ENCODE measurements at places on chromosomes 3 and 15.

- no peak for DNase-seq
Measured at GRCh38 chr3:127417709-127418559, 130.1 kb upstream of the PRR20G start.

DNA sequence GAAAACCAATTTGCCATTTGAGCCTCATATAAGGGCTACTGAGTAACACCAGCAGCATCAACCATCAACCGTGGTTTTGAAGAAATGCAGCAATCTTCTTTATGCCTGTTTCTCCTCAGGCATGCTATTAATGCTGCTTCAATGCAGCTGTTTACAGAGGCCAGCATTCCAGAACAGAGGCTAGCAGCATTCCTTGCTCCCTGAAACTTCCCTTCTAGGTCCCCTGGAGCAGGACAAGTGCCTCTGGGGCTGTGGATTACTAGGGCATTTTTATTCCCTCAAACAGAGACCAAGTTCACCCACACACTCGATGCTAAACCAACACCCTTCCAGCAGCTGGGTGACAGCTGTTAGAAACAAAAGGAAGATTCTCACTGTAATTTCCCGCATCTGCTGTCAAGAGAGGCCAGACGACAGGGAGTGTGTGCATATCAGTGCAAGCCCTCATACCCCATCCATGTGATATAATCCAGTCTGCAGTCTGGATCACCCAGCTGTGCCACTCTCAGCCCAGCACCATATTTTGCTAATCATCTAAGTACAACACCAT is 57.5 kb downstream of the HOMER2 start:
- DNase-seq, result no peak

- DNase-seq, result no peak
Measured at GRCh38 chr3:125121246-125122010, 65.6 kb upstream of the HEG1 start.

DNA sequence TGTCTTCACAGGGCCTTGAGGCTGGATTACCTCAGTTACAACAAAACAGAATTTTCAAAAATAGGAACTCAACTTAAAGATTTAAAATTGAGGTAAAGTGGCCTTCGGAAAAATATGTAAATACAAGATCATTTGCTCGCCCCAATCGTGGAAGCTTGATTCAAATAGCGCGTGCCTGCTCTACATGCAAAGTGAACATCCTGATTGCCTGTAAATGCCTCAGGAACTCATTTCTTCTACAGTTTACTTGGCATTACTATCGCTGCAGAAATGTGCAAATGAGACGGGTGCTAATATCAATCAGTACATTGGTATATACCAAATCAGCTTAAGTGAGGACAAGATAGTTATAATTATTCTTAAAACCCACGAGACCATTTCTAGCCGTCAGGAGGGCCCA is 159.2 kb downstream of the XXYLT1 start:
- no peak for DNase-seq

DNA sequence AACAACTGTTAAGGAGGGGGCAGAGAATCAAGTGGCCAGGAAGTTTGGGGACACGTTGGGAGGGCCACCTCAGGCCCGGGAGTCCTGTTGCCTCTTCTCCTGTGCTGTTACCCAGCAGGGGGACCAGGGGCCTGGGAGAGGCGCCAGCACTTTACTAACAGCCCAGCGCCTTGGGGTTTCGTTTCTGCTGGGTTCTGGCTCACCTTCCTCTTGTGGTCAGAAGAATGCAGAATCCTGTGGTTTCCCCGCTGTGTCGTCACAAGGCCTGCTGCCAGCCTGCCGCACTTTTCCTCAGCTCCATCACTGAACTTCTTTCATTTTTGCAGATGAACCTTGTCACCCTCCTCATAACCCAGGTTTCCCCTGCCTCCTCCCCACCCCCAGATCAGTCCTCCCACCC is 67.7 kb downstream of the SLC30A4 start:
- DNase-seq, result peak; percentile 23

DNA sequence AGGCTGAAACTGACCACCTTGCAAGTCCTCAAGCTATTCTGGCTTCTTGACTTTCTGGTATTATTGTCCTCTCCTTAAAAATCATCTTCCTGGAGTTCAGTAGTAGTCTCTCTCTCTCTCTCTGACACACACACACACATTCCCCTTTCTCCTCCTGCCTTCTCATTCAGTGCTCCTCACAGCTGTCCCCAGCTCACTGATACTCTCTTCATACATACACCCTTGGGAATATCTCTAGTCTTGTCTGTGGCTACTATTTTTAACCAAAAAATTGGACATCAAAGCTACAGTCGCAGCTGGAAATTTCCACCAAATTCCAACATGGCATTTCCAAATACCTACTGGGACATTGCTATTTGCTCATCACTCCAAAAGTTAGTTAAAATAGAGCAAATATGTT is 178.9 kb downstream of the ECT2 start:
- DNase-seq, result no peak

- DNase-seq, result no peak
Measured at GRCh38 chr3:37661615-37662306, 199.9 kb upstream of the CTDSPL start.

DNA sequence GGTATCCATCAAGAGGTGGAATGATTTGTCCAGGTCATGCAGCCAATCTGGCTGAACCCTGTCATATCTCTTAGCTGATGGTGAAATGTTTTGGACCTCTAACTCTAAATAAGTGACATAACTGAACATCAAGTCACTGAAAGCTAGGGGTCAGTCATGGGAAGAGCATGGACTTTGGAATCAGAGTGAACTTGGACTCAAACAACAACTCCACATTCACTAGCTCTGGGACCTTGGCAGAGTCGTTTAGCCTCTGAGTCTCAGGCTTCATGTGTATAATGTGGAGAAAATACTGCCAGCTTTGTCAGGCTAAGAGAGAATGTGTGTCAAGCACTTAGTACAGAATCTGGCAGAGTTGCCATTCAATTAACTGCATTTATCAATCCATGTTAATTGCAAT is 557.8 kb upstream of the CFAP20DC start:
- no peak for DNase-seq

DNA sequence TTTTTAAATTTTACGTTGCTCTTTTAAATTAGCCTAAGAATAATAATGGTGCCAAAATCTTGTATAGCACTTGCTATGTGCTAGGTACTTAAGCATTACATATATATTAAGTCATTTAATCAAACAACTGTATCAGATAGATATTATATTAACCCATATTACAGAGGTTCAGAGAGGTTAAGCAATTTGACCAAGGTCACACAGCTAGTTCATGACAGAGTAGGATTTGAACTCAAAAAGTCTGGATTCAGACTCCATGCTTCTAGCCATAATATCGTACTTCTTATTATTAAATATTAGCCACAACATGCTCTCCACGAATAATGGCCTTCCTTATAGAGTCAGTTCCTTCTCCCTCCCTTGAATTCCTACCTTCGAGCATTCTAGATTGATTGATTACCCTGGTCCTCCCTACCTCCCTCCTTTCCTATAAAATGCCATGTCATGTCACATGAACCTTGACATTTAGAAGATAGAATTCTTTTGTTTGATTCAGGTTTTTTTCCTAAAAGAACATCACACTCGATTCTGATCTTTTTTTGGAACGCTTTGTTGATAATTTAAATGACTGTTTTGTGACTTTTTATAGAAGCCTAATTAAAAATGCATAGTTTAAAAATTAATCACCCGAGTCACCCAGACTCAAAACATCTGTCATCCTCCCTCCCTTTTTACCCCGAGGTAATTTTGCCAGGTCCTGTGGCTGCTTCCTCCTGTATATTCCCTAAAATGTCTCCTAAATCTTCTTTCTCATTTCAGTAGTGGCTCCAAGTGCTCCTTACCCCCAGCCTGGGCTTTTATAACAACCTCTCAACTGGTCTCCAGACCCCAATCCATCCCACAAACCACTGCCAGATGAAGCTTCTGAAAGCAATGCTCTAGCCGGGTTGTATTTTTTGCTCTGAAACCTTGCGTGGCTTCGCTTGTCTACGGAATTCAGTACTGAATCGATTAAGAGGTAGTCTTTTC is 8.5 kb upstream of the PSMD6 start:
- no peak for DNase-seq

DNA sequence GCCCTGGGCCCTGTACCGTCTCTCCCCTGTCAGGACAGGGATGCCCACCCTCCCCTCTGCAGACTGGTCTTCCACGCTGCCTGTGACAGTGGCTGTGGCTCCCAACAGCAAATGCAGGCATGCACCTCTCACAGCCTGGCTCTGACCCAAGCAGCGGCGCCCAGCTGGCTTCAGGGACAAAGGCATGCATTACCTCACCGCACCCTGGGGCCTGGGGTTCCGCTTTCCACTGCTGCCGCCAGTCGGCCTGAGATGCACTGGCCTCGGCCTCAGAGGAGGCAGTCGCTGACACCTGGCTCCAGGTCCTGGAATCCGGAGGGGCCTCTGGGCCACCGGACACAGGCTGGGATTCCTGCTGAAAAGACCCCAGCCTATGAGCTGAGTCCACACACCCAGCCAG is 70.3 kb downstream of the SCN5A start:
- no peak for DNase-seq

GRCh38 chr3:189308608-189309007 is 136.8 kb downstream of the TPRG1 start:
- DNase-seq, result no peak

DNA sequence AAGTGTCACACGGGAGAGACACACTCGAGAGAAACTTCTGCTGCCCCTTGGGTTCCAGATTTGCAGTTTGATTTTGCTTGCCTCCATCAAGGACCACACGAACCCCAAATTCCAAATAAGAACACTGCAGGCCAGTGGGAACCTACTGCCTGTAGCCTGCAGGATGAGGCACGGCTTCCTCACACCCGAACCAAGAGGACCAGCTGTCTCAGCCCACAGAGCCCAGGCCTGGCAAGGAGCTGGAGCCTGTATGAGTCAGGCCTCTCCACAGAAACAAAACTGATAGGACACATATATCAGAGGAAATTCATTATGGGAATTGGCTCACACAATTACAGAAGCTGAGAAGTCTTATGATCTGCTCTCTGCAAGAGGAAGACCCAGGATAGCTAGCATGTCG is 188.1 kb upstream of the NSMCE3 start:
- no peak for DNase-seq

DNA sequence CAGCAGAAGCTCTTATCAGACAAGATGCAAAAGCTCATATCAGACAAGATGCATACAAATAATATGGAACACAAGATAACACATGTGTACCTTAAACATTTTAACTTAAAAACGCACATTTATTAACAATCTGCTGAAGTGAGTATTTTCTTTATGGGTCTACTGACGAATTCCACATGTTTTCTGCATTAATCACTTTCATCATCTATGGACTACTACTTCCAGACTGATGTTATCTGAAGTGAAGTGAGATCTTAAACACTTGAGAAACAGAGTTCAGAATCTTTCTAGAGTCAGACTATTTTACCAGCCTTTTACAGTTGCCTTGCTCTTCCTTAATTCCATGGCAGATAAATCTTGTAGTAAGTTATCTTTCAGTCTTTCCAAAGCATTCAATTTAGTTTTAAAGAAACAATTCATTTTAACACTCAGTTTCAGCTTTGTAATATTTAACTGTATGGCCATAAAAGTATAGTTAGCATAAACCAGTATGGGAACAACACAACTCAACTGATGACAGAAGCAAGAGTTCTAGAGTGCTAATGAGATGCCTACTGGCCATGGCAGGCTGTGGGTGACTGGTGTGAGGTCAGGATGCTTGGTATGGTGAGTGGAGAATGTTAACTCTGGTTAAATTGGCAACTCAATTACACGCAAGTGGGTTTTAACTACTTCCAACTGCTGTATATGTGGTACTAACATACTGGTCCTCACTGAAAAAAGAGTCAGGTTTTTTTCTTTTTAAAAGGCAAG is 9.8 kb downstream of the CMTM6 start:
- no peak for DNase-seq

DNA sequence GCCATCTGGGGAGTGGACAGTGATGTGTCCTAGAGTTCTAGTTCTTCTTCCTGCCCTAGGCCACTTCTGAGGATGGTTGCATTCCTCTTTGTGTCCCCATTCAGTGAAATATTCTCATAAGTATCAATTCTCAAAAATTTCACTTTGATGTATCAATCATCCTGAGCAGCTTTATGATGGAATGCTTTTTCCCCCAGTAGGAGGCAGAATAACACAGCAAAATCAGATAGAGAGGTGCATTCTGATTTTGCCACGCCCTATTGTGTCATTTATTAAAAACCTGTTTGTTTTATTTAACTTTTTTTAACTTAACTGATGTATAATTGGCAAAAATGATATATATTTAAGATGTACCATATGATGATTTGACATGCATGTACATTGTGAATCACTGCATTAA is 656.0 kb upstream of the GRM7 start:
- no peak for DNase-seq

DNA sequence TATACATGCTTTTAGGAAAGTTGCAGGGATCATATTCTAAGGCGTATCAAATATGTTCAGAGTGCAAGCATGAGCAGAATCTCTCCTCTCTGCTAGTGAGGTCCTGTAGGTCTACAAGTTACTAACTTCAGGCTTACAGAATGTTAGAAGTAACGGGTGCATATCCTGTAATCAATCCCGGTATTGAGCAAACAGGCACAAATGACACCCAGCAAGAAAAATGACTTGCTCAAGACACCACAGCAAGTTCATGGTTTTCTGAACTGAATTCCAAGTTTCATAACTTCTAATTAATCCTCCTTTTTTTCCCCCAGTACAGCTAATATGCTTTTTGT is 353.9 kb upstream of the TPRG1 start:
- DNase-seq, result no peak

DNA sequence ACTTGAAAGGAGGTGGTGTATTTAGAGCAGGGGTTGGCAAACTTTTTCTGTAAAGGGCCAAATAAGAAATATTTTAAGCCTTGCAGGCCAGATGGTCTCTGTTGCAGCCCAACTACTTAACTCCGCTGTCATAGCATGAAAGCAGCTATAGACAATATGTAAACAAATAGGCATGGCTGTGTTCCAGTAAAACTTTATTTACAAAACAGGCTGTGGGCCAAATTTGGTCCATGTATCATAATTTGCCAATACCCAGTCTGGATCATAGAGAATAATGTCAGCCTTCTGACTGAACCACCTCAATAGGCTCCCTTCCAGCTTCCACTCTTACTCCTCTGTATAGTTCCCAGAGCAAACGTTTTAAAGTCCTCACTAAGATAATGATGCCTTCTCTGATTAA is 638.8 kb upstream of the CFAP20DC start:
- DNase-seq, result no peak

DNA sequence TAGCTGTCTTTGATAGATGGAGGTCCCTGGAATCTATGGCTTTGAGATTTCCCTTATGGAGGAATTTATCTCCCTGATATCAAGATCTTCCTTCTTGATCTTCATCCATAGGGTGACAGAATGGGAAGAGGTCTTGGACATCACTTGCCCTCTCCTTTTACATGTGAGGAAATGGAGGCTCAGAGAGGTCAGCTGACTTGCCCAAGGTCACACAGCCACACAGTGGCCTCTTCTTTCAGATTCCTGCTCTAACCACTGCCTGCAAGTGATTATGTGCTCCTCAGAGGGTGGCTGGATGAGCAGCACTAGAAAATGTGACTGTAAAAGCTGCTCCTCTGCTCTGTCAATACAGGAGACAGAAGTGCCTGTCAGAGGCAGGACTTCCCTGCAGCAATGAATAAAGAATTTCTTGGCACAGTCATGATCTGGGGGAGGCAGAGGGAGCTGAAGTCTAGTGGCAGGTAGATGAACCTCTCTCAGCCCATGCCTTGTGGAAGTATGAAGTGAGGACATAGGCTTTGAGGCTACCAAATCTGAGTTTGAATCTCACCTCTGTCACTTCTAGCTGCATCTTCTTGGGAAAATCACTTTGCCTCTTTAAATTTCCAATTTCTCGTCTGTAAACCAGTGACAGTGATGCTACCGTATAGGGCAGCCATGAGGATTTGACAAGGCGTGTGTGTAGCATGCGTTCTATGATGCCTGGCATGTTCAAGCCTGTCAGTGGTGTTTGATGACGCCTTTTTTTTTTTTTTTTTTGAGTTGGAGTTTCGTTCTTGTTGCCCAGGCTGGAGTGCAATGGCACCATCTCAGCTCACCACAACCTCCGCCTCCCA is 12.0 kb downstream of the SSUH2 start:
- no peak for DNase-seq

Data from stimulated activated CD8-positive, alpha-beta memory T cell treated with anti-CD3 and anti-CD28 coated beads, Interleukin-4, amount 100 ng/mL, for 1 hour (primary cell).